ENCODE measurements at places on chromosomes 11 and 22.

DNA sequence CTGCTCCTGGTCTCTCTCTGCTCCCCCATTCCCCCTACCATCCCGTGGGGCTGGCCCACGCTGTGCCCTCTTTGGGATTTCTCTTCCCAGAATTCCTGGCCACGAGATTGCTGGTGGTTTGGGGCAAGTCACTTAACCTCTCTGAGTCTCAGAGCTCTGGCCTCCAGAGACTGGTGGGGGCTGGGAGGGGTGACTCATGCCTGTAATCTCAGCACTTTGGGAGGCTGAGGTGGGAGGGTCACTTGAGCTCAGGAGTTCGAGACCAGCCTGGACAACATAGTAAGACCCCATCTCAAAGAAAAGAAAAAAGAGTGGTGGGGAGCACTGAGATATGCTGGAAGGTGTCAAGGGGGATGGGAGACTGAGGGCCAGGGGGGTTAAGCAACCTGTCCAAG lies 18.3 kb downstream of the OTUB1 start:
- DNase-seq, result no peak

DNA sequence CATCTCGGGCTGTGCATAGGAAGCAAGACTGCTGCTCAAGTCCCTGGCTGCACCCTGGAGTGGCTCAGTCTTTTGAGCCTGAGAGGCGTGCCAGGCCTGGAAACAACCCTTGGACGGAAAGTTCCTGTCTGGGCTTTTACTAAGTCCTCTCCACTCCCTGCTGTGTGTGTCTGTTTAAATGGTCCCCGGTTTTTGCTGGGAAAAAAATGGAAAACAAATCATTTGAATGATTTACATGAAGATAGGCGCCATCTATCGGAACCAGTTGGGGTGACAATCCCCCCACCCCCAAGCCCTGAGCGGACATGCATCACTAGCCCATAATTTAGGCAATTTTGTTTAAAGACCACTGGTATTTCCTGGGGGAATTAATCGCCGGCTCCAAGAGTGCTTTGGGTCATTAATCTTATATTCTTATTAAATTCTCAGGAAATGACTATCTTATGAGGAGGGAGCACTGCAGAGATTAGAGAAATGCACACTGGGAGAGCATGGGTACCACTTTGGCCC lies 2.7 kb upstream of the GAB2 start:
- no peak for DNase-seq

DNA sequence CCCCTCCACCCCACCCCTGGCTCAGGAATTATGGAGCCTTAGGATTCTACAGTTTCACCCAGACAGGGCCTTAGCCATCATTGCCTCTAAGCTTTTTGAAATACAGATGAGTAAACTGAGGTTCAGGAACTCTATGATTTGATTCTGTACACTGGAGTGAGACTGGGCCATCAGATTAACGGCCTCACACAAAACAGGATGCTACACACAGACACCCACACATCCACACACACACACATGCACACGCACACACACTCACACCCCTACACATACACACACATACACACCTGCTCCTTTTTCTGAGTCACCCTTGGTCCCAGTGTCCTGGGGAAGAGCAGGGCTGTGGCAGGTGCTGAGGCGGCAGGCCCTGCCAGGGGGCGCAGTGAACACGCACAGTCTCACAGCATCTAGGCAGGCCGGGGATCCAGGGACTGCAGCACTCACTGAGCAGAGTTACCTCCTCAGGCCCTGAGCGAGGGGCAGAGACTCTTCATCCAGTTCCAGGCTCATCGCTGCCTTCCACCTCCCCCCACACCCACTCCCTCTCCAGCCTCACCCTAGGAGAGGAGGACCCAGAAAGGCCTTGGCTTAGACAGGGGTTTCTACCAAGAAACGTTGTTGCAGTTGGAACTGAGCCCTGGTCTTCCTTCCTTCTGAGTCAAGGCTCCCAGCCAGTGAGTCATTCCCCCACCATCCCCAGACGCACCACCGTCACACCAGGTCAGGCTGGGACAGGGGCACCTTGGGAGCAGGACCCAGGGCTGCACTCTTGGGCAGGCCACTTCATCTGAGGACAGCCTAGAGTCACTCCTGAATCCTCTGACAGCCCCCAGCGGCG lies 89.8 kb upstream of the PARVA start:
- DNase-seq, result no peak

- DNase-seq, result no peak
Observed at GRCh38 chr11:75474878-75475766, 42.1 kb upstream of the KLHL35 start.

- DNase-seq, result no peak
Observed at GRCh38 chr11:20656901-20657300, 12.5 kb upstream of the NELL1 start.

DNA sequence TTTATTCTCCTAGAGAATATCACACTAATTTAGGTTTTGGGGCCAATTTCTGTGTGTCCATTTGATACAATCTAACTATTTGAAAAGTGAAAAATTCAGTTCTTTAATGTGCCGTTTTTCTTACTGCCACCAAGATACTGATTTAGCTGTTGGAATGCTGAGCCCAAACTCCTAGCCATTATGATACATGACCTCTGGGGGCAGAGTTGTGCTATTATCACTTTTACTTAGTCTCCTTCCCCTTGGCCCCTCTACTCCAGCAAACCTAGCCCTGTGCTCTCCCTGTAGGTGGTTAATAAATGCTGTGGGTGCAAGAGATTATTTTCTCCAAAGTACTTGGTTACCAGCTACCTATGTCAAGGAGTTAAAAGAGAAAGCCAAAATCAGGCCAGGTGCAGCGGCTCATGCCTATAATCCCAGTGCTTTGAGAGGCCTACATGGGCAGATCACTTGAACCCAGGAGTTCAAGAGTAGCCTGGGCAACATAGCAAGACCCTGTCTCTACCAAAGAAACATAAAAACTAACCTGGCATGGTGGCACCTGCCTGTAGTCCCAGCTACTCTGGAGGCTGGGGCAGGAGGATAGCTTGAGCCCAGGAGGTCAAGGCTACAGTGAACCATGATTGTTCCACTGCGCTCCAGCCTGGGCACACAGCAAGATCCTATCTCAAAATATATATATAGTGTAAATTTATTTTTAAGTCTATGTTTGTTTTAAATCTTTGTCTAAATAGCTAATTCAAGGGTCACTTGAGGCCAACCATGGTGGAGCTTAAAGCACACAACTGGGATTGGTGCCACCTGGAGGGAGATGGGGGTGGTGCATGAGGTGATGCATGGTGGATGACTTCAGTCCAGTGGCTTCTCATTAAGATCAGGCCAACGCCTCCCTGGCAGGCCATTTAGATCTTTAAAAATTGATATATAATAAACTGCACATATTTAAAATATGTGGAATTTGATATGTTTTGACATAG lies 193.2 kb upstream of the PLET1 start:
- no peak for DNase-seq

DNA sequence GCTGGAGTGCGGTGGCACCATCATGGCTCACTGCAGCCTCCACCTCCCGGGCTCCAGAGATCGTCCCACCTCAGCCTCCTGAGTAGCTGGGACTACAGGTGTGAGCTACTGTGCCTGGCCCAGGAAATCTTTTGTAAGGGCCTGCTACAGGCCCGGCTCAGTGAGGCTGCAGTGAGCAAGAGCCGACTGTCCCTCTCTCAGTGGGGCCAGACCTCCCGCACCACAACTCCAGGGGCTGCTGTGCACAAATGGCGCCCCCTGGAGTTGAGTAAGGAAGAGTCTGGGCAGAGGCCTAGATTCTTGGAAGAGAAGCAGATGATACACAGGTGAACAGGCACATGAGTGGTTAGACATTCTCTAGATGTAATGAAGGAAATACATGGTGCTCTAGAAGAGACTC lies 7.0 kb downstream of the SERHL2 start:
- DNase-seq, result no peak

- no peak for DNase-seq
Observed at GRCh38 chr11:116697639-116698038, 75.1 kb downstream of the BUD13 start.

DNA sequence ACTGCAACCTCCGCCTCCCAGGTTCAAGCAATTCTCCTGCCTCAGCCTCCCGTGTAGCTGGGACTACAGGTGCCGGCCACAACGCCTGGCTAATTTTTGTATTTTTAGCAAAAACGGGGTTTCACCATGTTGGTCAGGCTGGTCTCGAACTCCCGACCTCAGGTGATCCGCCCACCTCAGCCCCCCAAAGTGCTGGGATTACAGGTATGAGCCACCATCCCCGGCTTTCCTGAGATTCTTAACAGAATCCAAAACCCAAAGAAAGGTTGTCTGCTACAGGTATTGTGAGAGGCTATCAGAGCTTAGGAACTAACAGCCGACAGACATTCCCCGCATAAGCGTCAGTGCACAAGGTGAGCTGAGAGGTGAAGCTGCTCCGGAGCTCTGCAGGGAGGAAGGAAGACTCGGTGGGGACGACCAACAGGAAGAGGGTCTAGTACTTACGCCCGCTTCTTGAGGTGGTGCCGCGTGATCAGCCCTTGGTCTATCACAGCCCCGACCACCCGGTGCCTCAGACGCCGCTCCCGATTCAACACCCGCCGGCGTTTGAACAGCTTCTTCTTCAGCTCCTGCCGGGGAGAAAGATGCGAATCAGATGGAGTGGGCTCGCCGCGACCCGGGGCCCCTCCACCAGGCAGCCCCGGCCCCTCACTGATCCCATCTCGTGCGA lies 470 bp downstream of the C11orf98 start:
- no peak for DNase-seq

GRCh38 chr22:27220339-27220738 lies 563.0 kb downstream of the MIAT start:
- no peak for DNase-seq
